ENCODE measurements at places on chromosomes 16 and 17.

DNA sequence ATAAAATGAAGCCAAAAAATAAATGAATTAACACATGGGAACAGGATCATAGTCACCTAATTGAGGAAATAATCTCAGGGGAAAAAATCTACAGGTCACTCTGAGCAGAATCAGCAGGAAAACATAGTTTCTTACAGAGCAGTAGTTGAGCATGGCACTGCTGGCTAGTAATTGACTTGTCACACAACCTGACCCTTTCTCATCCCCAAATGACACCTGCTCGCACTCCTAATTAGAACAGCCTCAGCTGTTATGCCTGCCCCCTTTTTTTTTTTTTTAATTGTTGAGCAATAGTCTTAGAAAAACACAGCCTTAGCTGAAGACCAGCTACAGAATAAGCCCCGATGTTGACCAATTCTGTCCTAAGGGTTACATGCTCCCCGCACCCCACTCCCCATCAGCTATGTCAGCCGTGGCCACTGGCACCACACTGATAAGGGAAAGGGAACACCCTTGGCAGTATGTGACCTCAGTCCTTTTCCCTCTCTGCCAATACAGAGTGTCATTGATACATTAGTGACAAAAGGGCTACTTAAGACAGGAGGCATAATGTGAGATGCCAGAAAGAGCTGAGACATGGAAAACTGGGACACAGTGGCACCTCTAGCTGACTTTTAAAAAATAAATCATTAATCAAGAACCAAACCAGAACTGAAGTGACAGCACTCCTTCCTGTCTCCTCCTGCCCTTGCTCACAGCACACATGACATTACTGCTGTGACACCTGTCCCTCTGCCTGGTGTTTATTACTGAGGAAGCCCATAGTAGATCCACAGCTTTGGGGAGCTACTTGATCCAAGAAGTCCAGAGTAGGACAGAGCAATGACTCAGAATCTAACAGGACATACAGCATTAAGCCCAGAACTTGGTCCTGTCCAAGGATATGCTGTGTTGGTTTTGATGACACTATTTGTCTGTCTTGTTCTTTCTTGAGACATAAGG is 41.7 kb downstream of the WDR59 start:
- no peak for DNase-seq

GRCh38 chr17:79595471-79595870 is 15.4 kb downstream of the RBFOX3 start:
- DNase-seq: no peak

- no peak for DNase-seq
Observed at GRCh38 chr17:44079877-44080821, 9.6 kb downstream of the G6PC3 start.

DNA sequence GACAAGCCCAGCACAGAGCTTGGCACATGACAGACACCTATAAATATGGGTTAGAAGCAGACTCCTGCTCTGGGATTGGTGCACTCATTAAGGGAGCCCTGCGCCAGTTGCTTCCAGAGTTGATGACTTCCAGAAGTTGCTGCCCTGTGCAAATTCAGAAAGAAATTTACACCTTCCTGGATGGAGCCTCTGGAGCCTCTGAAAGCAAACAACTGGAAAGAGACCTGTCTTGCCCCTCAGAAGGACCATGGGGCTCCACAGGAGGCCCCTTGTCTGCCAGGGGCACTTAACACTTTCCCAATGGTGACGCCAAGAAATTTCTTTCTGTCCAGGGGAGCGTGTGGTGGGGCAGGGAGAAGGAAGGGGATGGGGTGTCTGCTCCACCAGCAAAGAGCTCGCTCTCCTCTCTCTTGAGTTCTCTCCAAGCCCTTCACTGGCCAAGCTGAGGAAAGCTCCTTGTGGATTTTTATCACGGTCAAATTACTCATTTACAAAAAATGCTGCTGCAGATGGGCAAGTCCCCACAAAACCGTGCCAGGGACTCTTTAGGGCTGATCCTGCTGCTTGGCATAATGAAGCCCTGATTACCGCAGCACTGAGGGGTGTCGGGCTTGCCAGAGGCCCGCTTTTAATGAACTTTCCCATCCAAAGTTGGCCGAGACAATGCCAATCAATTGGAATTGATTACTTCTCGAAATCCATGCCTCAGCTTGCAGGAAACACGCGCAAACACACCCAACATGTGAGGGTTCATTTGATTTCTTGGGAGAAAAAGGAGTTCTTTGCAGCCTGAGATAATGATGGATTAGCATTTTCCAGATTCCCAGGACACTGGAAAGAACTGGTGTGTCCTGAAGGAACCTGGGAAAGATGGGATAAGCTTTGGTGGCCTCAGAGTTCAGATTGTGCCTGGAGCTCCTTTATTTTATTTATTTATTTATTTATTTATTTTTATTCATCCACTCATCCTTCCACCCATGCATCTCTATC is 583.6 kb upstream of the CDH5 start:
- DNase-seq: no peak

- DNase-seq: no peak
Observed at GRCh38 chr16:89586853-89587252, 11.3 kb downstream of the CPNE7 start.

GRCh38 chr17:77815127-77815905 is 143.2 kb upstream of the TNRC6C start:
- DNase-seq: no peak

DNA sequence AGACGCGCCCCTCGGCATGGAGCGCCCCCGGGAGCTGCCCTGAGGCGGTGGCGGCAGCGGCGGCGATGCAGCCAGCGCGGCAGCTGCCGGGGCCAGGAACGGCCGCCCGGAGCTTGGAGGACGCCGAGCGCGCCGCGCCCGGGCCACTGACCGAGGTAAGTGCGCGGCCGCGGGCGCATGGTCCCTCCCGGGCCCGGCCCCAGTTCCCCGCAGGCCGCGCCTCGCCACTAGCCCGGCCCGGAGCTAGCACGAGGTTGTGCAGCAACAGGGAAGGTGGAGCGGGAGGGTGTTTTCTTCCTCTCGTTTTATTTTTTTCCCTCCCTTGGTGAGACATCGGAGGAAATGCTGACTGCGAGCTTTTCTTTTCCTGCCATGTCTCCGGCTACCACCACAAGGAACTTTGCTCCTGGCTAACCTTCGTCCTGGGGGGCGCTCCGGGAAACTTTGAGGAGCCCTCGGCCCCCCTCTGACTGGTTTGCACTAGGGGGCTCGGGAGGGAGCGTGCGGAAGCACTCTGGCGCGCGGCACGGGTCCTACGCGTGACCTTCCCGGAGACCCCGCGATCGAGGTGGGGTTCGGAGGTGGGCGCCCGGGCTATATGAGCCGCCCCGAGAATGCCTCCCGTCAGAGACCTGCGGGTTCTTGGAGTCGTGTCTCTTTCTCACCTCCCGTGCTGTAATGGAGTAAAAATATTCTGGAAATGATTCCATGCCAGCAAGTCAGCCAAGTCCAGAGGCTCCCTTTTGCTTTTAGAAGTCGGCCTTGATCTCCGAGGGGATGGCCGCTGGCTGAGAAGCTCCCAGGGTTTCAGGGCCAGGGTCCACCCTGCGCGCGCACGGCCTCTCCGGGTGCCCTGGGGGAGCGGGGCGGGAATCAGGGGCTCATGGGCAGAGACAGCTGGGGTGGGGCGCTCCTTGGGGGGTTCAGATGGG is 868 bp downstream of the KCNJ12 start:
- DNase-seq: no peak

GRCh38 chr17:57518587-57519581 is 226.2 kb downstream of the CCDC182 start:
- no peak for DNase-seq

- DNase-seq: no peak
Observed at GRCh38 chr17:50267074-50267841, 7.0 kb upstream of the TMEM92 start.

DNA sequence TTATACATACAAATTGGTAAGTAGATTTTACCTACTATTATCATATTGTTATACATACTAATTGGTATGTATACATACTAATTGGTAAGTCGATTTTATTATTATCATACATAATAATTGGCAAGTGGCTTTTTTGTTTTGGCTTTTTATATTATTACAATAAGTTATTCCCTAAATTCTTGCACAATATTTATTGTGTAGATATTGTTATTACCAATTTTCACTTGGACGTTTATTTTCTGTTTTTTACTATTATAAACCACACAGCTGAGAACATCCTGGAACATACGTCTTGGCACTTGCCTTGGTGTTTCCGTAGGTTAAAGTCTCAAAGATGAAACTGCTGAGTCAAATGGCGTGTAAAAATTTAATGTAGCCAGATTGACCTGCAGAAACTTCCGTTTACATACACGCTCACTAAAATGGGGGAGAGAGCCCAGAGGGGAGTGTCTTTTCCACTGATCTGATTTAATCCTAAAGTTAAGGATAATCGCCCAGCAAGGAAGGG is 18.9 kb downstream of the GNGT2 start:
- no peak for DNase-seq

- DNase-seq: no peak
Observed at GRCh38 chr17:81164371-81165245, 699 bp upstream of the PVALEF start.

- DNase-seq: no peak
Observed at GRCh38 chr17:57108671-57109392, 23.8 kb downstream of the AKAP1 start.

DNA sequence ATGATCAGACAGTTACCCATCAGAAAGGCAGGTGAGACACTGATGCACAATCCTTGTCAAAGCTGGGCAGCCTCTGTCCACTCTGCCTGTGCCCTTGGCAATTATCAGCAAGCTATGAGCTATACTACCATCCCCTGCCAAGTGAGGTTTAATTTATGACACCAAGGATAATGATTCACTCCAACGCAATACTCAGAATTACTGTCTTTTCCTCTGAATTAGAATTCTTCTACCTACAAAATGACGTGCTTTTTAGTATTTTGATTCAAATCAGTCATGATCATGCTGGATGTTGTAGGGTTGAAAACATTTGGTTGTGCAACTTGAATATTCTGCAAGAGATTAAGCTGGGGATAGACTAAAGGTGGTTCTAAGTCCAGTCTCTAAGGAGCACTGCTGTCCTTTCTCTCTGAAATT is 116.8 kb upstream of the SOX9 start:
- DNase-seq: no peak

DNA sequence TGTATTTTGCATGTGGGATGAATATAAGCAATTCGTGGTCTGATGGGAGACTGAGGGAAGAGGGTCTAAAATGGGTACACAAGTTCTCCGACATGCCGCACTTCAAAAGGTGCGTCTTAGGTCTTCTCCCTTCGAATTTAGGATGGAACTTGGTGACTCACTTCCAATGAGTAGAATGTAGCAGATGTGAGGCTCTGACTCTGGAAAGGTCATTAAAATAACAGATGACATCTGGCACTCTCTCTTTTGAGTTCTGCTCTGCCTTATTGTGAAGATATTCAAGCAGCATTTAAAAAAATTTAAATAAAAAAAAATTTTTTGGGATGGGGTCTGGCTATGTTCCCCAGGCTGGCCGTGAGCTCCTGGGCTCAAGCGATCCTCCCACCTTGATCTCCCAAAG is 92.7 kb downstream of the TMEM100 start:
- no peak for DNase-seq

GRCh38 chr17:31487648-31488263 is 96.3 kb downstream of the RAB11FIP4 start:
- DNase-seq: peak; percentile 93

DNA sequence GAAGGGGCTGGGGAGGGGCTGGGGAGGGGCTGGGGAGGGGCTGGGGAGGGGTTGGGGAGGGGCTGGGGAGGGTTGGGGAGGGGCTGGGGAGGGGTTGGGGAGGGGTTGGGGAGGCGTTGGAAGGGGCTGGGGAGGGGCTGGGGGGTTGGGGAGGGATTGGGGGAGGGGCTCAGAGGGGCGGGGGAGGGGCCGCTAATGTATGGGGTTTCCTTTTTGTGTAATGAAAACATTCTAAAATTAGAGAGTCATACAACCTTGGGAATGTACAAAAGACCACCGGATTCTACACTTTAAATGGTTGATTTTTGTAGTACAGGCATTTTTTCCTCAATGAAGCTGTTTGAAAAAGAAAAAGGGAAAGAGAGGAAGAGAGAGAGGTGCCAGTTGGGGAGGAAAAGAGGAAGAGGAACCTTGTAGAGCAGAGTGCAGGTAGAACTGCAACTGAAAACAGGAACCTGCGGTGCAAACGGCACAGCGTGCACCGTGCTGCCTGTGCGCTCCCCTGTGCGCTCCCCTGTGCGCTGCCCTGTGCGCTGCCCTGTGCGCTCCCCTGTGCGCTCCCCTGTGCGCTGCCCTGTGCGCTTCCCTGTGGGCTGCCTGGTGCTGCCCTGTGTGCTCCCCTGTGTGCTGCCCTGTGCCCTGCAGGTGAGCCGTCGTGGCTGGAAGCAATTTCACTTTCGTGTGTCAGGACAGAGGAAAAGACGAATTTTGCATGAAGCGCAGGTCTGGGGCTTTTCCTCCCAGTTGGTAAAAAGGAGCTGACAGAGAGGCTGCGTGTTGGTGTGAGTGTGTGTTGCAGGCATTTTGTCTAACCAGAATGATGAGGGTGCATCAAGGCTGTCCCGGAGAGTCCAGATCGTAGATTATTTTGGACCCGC is 40.8 kb downstream of the METRNL start:
- DNase-seq: no peak

GRCh38 chr16:89437991-89438390 is 52.4 kb downstream of the ANKRD11 start:
- no peak for DNase-seq

- DNase-seq: peak; percentile 47
Observed at GRCh38 chr17:79019632-79020584, 4.1 kb upstream of the C1QTNF1 start.

- DNase-seq: no peak
Observed at GRCh38 chr16:72937916-72938794, 109.8 kb downstream of the ZFHX3 start.

- no peak for DNase-seq
Observed at GRCh38 chr16:85988723-85989313, 89.9 kb downstream of the IRF8 start.

GRCh38 chr17:15038656-15039055 is 226.5 kb downstream of the PMP22 start:
- no peak for DNase-seq

DNA sequence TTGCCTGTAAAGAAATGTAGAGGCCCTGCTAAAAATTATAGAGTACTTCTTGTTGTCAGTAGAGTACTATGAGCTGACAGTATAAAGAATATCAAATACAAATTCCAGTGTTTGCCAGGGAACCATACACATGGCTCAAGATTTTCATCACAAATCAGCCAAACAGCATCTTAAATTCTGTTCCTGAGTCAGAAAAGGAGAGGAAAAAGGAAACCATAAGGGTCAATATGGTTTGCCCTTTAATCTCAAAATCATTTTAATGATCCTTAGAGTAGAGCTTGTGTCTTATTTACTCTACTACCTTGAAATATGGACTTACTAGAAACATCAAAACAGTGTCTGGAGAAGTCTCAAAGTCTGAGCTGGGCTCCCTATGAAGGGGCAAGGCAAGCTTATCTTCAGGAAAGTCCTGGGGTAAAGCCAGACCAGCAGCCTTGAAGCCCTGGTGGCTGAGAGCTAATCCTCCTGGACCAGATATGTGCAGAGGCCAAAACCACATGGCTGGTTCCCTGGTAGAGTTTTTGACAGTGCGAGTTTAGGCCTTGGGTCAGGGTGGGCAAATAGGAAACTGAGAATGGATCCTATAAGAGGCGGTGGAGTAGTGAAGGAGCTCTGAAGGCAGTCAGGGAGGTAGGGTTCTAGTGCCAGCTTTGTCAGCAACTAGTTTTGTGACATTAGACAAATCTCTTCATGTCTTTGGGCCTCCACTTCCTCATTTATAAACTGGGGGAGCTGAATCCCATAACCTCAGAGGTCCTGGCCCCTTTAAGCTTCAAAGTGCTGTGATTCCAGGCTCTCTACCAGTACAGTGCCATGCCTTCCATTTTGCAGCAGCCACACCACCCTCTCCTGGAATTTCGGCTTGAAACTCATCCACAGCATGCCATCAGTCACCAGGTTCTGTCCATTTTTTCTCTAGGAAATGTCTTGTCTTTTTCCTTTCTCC is 38.9 kb downstream of the MRTFB start:
- no peak for DNase-seq
